Testis (tissue), 5 donors: ENCODE measurements at places on chromosomes 11 and 22. TPM values are rescaled to one million over a fixed set of nuclear protein-coding genes. Genes with fewer than 3 reads are reported as not detected.

GRCh38 chr11:124322356-124322755, 2.4 kb upstream of the OR8D2 start:
- no peak for DNase-seq

FBXO7 gene
- total RNA-seq: 203 TPM

GRCh38 chr11:57903441-57904123, 120.1 kb upstream of the OR9Q1 start:
- no peak for DNase-seq

GRCh38 chr22:29054251-29054767, 7.3 kb downstream of the C22orf31 start:
- DNase-seq: no peak

TMA7B gene
- 0.43 TPM for total RNA-seq

DNA sequence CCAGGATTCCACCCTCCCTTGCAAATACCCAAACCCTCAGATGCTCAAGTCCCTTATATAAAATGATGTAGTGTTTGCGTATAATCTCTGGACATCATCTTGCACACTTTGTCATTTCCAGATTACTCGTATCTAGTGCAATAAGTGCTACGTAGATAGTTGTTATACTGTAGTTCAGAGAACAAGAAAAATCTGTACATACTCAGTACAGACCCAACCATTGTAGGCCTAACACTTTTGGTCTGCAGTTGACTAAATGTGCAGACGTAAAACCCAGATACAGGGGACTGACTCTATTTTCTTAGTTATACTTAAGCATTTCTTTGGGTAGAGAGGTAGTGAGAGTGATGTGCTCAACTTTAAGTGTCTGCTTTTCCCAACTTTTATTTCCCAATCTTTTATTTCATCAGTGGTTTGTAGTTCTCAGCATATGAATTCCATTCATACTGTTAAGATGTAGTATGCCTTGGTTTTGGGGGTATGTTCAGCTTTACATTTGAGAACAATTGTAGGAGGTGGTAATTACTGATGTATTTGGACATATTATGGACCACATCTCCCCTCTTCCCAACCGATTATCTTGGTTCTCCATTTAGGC, 43.9 kb downstream of the DDX6 start:
- DNase-seq: no peak
